ENCODE measurements at places on chromosomes 2 and 18.

GRCh38 chr2:99898336-99899048, 243.9 kb downstream of the AFF3 start:
- no peak for DNase-seq

DNA sequence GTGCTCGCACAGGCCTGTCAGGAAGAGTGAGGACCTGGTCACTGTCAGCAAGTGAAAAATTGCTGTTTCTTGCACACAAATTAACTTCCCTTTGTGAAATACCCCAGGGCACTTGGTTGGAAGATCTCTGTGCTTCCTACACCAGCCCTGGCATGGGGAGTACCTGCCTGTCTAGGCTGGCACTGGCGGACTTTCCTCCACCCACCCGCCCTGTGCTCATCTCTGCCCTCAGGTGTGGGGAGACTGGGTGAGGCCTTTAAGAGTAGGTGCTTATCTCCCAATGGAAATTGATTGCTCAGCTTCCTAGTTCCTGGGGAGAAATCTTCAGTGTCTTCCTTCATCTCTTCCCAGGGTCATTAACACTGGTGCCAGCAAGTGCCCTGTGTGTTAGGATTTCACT, 42.1 kb downstream of the IMPA2 start:
- DNase-seq = no peak

DNA sequence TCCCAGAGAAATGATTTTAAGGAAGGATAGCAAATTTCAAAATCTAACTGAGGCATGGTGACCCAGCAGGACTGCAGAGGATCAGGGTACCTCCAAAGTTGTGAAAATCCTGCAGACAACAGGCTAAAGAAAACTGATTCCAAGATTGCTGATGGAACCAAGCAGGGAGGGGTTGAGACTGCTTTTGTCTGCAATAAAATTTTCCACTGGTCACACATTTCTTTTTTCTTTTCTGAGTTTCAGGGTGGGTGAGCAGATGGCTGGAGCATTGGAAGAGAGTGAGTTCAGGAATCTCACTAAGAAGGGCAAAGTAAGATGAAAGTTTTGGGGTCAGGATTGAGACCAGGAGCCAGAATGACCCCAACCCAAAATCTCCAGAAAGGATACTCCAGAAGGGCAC, 321.0 kb downstream of the TNS1 start:
- DNase-seq = no peak

DNA sequence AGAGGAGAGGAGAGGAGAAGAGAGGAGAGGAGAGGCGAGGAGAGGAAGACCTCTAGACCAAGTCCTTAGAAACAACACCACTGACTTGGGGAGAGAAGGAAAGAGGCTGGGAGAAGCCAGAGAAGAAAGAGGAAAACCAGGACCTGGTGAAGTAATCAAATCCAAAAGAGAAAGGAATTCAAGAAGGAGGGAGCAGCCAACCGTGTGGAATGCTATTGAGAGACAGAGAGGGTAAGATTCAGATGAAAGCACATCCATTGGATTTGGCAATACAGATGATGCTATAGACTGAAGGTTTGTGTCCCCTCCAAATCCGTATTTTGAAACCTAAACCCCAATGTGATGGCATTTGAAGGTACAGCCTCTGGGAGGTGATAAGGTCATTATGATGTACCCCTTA, 50.7 kb downstream of the GALNT14 start:
- no peak for DNase-seq

All from T-helper 2 cell treated with Interferon-gamma antibody and Interleukin-4, amounts not matched to agents 5 μg/mL and 100 μg/mL, for 36 hours (primary cell).